ENCODE measurements at places on chromosomes 1 and 21. TPM values are rescaled to one million over a fixed set of nuclear protein-coding genes. Genes with fewer than 3 reads are reported as not detected.

CCDC190 gene
- total RNA-seq: 15.6 TPM

LCE3E gene
- total RNA-seq: not detected

DIRAS3 gene
- 4.6 TPM for total RNA-seq

DNA sequence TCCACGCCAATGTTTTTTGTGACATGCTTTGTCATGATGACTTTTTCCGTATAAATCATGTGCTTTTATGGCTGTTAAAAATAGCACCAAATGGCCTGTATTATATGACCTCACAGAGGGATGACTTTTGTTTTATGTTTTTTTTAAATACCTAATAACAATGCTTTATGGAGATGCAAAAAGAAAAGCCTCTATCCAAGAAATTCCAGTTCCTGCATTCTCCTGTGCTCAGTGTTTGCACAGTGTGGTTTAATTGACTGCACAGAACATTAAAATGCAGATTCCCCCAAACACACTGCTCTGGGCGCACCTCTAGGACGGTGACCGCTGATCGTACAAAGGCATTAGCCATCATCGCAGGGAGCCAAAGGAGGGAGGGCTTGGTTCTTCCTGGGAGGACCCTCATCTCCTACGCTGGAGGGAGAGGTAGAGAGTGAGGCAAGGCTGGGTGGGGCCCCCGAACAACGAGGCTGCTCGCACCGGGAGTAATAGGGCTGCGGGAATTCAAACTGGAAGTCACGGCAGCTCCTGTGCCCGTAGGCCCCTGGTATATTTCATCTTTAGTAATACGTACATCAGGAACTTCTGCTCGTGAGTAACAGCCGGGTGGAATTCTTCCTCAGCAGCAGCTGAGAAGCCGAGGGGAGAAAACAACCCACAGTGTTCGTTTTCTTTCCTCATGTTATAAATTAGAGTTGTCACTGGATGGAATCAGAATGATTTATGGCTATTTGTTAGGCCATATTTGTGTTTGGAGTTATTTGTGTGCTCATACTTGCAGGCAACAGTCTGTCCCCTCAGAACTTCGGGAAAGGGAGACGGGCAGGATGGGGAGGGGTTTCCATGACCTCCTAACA, 465.6 kb downstream of the CAMTA1 start:
- no peaks in the 10 kb centered on the region for H3K36me3 ChIP-seq
- H3K27ac ChIP-seq: no peak overlapping the region
- DNase-seq: no peak

DNA sequence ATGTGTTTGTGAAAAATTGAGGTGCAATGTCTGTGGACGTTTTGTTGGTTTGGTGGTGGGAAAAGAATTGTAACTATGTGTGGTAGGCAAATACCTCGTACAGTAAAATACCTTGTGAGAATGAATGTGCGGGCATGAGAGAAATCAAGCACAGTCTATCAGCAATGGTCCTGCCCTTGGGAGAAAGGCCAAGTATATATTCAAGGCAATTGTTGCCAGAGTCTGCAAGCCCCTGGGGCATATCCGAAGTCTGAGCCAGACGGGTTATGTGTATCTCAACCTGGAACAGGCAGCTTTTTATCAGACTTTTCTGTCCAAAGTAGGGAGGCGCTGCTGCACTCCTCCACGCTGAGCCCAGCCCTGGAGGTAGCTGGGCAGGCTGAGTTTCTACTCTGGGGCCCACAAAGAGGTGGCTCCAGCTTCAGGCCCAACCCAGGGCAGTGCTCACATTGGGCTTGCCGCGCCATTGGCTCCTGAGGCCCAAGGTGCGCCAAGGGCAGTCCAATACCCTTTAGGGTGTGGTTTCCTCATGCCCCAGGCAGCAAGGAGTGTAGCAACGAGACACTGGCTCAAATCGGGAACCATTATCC, 9.4 kb upstream of the GNL2 start:
- DNase-seq: no peak
- no peak overlapping the region for H3K27ac ChIP-seq
- H3K27me3 ChIP-seq: no peaks in the 10 kb centered on the region
- no peaks in the 10 kb centered on the region for H3K4me1 ChIP-seq
- no peak overlapping the region for H3K4me3 ChIP-seq
- H3K36me3 ChIP-seq: no peaks in the 10 kb centered on the region
